ENCODE measurements at places on chromosomes 6 and 20.

GRCh38 chr20:9482180-9482579, 32.2 kb upstream of the LAMP5 start:
- no peak for DNase-seq

DNA sequence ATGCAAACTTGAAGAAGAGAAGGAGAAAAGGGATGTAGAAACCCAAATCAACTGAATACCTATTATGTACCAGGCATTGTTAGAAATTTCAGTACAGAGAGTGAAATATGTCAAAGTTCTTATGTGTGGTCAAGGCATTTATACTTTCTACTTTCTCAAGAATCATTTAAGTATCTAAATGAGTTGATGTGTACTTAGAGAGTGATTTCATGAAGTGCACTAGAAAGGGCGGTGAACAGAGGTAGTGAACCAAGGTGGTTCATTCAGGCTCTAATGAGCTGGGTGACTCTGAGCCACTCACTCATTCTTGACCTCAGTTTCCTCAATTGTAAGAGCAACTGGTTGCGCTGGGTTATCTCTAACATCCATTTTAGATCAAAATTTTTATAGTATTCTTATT, 3.3 kb downstream of the PDE7B start:
- DNase-seq: no peak

DNA sequence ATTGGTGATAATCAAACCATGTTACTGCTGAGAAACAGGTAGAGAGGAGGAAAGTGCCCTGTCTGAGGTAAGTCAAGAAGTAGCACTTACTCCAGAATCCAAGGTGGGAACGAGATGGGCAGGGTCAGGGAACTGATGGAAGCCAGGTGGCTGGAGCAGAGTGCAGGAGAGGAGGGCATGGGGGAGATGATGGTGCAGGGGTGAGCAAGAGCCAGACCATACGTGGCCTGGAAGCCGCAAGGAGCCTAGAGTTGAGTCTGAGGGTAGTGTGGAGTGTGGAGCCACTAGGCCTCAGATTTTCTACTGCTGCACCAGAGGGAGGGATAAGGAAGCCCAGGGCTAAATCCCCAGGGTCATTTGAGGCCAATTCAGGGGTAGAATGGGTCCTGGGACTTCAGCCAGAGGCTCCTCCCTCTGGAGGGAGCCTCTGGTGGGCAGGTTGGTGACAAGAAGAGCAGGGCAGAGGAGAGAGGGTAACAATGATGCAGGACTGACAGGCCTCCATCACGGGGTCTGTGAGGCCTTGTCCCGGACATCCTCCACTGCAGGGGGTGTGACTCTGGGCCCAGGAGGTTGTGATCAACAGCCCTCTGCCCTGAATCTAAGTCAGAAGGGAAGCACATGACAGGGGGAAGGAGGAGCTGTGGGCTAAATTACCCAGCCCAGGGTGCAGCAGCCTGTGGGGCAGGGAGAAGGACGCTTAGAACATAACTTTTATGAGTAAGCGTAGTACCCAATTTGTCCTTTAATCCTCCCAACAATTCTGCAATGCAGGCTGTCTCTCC, 28.7 kb downstream of the COX4I2 start:
- no peak for DNase-seq

GRCh38 chr20:40073535-40074111, 615.4 kb downstream of the MAFB start:
- no peak for DNase-seq

DNA sequence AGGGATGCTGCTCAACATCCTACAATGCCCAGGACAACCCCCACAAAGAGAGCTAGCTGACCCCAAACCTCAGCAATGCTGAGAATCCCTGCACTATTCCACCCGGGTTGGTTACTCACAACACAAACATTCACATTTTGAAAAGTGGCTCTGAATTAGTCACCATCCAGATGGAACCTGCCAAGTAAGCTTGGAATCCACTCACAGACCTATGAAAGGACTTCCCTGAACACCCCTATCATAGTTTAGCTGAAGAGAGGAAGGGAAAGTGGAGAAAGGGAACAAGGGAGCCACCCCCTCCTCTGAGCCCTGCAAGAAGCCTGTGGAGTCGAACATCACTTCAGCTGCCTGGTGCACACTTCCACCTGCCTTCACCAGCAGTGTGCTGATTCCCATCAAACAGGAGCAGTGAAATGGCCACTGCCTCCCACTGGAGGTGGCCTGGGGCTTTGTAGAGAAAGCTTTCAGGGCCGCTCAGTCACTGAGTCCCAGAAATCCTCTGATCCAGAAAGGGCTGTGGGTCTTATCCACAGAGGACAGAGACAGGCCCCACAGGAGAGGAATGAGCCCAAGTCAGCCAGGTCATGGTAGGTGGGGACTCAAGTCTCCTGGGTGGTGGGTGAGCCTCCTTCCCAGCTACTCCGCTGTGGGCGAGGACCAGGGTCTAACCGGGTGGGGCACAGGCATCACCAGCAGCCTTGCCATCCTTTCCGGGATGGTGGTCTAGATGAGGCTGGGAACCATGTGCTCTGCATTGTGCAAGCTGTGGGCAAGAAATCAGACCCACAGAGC, 203.7 kb downstream of the SYNDIG1 start:
- DNase-seq: no peak

Measured in bone marrow (tissue), 2 donors.